ENCODE measurements at places on chromosomes 7 and 10.

DNA sequence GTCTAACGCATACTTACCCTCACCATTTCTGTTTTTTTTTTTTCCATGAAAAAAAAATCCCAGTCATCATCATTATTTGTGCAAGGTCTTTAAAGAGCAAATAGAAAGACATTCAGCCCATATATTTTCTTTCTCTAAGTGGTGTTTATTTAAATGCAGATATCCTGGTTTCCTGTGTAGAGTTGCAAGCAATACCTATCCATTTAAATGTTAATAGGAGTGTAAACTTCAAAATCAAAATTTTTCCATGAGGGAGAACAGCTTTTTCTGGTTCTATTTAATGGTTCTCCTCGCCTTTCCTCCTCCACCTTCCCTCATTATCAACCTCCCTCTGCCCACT is 120.1 kb upstream of the AGK start:
- no peak for DNase-seq

DNA sequence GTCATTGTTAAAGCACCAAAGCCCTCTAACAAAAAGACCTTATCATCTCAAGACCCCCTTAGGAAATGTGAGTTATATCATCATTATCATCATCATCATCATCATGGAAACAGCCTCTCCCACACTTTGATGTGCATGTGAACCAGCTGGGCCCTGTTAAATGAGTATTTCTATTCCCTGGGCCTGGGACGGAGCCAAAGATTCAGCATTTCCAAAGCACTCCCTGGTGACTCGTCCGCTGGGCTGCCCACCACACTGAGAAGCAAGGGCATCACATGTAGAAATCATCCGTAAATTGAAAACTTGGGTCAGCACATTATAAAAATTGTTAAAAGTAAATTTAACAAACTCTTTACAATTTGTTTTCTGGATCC is 88.6 kb downstream of the PTPRN2 start:
- no peak for DNase-seq

DNA sequence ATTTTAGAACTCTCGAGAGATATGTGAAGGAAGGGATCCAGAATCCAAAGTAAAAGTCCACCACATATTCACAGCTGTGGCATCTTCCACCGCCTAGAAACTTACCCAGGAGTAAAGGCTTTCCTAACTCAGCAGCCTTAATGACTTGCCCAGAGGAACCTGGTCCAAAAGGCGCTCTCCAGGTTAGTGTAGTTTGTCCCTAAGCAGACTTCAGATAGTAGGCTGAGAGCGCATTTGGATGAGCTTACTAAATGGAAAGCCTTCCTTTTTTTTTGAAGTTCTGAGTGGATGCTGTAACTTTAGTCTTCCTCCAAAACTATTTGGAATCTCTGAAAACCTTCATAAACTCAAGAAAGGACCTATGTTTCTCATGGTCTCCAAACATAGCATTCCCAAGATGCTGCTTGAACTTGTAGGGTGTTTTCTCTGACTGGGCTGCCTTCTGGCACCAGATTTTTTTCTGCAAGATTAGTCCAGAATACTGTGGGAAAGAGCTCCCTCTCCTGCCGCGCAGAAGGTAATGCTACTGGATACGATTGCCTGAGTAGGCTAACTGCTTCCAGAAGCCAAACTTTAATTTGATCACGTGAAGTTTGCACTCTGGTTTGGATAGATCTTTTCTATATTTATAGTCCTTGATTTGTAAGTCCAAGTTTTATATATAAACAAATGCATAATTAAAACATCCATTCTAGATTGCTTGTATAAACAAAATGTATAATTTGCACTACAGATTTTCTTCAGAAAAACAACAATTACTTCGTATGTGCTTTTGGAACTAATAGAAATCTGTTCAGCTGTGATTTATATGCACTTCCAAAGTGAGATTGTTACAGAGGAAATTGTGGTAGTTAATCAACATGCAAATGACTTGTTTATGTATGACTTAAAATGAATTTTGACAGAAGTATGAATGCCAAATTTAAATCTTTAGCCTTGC is 19.6 kb upstream of the GPR37 start:
- no peak for DNase-seq

DNA sequence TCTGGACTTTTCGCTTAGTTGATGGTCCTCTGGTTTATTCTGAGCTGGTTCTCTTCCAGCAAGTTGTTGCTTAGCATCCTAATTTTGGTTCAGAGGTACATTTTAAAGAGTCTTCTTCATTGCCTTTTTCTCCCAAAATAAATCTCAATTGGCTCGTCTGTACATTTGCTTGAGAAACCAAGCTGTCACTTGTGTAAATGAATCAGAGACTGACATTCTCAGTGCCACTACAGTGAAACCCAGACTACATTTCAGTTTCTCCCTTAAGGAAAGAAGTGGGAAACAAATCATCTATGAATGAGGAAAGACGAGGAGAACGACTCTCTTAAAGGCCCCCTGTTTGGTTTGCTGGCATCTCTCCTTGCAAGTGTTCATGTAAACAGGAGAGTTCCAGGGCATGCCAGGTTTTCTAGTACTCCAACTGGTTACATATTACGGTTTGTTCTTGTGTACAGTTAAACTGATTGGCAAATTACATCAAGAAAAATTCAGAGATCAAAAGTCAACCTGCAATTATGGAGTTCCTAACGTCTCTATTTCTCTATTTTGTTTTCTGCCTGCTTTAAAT is 654.6 kb downstream of the SH2D4B start:
- no peak for DNase-seq

DNA sequence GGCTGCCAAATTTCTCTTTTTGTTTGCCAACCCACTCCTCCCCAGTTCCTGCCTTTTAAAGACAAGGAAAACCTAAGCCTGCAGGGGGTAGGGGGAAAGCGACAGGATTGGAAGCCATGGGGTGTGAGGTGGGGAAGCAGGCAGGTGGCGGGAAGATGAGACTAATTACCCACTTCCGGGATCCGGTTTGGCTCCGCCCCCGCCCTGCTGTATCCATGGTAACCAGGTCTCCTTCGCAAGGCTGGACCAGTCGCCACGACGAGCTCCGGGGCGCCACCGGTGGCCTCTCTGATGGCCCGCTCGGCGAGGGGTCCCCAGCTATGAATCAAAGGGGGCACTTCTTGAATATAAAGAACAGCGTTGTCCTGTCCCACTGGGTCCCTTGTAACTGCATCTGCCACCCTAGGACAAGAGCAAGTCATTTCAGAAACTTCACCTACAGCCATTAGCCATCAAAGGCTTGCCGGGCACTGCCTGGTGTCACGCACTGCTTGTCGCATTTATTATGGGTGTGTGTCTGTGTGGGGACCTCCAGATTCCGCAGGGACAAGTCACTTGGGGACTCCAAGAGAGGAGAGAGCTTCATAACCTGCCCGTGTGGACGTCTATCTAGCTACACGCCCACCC is 55.4 kb upstream of the LMTK2 start:
- no peak for DNase-seq

- DNase-seq, result no peak
Observed at GRCh38 chr10:132653721-132654120, 116.1 kb downstream of the INPP5A start.

DNA sequence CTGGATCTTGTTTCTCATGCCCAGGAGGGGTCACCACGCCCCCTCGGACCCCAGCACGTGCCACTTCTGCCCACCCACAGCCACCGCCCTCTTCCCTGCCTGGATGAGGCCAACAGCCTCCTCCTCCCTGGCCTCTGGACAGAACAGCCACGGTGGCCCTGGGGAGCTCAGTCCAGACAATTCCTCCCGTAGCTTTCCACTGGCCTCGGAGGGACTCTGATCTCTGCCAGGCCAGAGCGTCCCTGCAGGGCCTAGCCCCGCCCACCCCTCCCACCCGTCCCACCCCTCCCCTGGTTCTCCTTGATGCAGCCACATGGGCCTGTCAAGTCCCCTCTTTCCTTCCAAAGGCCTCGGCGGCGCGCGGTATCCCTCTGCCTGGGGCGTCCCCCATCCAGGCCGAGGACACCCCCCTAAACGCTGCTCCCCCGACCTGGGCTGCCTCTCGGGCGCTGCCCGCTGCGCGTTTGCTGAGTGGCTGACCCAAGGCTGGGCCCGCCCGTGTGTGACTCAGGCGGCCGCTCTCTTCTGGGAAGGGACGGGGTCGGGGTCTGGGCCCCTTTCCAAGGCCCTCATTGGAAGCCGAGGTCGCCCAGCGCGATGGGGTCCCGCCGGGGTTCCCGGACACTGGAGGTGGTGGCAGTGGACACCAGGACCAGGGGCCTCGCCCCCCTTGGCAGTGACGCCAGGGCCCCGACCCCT is 557 bp downstream of the TMEM120A start:
- no peak for DNase-seq

DNA sequence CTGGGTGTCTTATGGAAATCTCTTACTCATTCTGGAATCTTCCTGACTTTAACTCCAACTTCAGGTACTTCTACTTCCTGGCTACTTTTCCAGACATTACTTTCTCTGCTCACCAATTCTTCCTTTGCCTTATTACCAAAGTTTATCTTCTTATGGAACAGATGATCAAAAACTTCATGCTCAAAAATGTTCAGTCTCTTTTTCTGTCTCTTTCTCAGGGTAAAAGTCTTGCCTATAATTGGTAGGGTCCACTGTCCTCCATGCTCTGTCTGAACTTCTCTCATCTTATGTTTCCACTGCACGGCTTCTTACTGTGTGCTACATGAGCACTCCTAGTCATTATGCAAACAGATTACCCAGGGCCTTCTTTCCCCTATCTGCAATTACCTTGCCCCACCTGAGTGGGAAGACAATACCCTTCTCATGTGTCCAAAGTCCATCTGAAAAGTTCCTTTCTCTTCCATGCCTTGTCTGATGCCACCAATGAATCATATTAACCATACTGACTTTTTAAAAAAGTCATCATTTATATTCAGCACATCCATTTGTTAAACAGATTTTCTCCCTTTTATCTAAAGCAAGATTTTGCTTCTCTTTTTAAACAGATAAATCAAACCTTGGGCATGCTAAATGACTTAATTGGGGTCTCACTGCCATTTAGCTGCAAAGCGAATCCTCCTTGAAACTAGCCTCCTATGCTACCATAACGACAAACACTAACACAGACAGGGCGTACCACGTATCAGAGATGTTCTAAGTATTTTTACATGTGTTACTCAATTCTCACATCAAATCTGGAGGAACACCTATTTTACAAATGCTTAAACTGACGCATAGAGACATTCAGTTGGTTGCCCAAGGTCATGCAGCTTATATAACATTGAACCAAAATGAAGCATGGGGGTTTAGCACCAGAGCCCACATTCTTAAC is 48.8 kb downstream of the SEMA3C start:
- DNase-seq, result no peak

DNA sequence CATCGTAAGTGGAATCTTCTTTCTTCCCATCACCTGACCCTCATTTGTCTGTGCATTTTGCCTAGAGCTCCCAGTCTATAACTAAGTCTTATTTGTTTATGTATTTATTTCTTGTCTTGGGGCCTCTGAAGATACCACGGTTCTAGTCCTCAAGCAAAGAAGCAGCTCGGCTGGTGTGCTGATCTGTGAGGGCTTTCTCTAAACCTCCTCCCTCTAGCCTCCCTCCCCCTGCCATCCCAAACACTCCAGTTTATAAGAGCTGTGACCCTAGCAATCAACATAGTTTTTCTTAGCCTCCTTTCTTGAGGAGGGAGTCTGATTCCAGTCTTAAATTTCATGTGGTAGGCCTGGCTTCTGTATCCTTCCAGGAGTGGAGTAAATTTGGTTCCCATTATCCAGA is 15.7 kb upstream of the NDUFA5 start:
- no peak for DNase-seq

- no peak for DNase-seq
Observed at GRCh38 chr10:42801135-42801534, 18.5 kb downstream of the BMS1 start.

DNA sequence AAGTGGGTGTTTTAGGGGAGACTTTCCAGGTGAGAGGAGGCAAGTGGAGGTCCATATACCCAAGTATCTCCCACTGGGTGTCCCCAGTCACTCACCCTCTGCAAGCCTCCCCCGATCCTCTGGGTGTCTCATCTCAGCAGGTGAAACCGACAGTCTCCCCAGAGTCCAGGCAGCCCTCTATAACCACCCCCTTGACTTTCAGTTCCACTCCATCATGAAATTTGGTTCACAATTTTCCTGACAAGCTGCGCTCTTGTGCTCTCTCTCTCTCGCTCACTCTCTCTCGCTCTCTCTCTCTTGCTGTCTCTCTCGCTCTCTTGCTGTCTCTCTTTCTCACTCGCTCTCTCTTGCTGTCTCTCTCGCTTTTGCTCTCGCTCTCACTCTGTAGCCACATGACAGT is 8.1 kb upstream of the RABGEF1 start:
- no peak for DNase-seq

GRCh38 chr10:74640134-74640921 is 186.1 kb upstream of the KAT6B start:
- no peak for DNase-seq

DNA sequence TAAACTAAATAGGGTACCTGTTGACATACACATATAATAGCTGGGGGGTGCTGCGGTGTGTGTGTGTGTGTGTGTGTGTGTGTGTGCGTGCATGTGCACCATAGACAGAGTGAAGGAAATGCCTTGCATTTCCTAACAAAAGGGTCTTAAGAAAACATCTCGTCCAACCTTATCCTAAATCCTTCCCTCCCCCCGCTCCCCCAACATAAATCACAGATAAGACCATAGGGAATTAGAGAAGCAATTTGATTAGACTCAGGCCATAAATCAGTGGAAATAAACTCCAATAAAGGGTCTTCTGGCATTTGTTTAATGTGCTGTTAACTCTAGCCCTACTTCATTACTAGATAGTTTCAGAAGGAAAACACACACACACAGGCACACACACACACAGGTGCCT is 148.5 kb downstream of the PPP1R17 start:
- DNase-seq, result no peak

DNA sequence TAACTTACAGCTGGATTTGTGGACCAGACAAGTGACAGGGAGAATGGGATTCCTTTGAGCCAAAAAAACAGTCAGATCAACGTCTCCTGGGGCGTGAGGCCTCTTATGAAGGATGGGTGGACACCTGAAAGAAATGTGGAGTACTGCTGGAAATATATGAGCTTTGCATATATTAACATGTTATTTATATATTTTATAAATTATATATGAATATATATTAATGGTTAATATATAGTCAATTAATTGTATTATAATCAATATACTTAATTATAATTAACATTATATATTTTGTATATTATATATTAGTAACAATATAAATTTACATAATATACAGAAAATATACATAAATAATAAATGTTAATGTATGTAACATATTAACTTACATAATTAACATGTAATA is 57.5 kb downstream of the CACNB2 start:
- no peak for DNase-seq

- no peak for DNase-seq
Observed at GRCh38 chr10:70849582-70850016, 33.9 kb downstream of the SGPL1 start.

DNA sequence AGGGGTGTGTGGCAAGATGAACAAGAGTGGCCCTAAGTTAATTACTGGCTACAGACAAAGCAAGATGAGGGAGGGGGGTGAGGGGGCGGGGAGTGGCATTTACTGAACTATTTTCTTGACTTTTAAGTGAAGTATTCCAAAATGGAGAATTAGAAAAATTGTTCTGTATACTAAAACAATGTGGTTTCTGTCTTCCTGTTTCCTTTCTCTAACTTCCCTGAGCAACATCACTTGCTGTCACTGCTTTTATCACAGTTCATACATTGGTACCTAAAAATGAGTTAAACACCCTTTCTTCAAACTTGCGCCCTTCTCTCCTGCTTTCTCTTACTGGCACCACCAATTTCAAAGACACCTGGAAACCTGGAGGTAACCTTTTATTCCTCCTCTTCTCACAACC is 21.6 kb downstream of the PDZD8 start:
- DNase-seq, result no peak
